ENCODE measurements at places on chromosomes 1 and 21. TPM values are rescaled to one million over a fixed set of nuclear protein-coding genes. Genes with fewer than 3 reads are reported as not detected.

DNA sequence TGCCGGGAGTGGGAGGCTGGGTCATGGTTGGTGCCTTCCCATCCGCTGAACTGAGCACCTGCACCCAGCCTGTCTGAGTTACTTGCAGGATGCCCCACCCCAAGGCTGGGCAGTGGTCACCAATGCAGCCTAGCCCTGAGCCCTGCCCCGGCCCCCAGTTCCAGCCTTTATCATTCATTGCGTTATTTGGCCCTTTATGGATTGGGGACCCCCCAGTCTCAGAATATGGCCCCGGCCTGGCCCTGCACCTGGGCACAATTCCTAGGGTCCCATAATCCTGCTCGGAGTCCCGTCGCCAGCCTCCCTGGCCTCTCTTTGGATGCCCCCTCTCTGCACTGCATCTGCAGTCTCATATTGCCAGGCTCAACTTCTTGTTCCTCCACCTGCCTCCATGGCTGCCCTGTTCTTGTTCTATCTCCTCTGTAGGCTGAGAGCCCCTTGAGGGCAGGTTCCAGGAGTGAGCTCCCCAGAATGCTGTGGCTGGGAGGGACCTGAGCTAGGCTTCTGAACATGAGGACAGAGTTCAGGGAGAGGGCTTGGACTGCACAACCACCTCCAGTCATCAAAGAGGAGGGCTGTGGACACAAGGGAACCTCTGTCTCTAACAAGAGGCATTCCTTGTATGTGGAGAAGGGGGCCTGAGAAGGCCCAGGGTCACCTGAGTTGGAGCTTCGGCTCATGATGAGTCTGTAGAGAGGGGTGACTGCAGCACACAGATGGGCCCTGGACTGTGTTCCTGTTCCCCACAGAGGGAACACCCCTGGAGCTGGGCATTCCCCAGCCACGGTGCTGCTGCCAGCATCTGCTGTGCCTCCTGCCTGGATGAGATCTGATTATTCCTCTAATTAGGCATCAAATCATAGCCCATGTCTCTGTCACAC is 1.1 kb upstream of the KNCN start:
- no peak overlapping the region for H3K27ac ChIP-seq
- DNase-seq: no peak
- no peaks in the 10 kb centered on the region for H3K4me1 ChIP-seq
- H3K27me3 ChIP-seq: no peaks in the 10 kb centered on the region
- H3K4me3 ChIP-seq: no peak overlapping the region

GRCh38 chr1:20380616-20381035 is 90.0 kb downstream of the VWA5B1 start:
- no peaks in the 10 kb centered on the region for H3K4me1 ChIP-seq
- no peak for DNase-seq
- no peaks in the 10 kb centered on the region for H3K27me3 ChIP-seq
- no peak overlapping the region for H3K4me3 ChIP-seq
- no peaks in the 10 kb centered on the region for H3K36me3 ChIP-seq
- H3K27ac ChIP-seq: no peak overlapping the region

DNA sequence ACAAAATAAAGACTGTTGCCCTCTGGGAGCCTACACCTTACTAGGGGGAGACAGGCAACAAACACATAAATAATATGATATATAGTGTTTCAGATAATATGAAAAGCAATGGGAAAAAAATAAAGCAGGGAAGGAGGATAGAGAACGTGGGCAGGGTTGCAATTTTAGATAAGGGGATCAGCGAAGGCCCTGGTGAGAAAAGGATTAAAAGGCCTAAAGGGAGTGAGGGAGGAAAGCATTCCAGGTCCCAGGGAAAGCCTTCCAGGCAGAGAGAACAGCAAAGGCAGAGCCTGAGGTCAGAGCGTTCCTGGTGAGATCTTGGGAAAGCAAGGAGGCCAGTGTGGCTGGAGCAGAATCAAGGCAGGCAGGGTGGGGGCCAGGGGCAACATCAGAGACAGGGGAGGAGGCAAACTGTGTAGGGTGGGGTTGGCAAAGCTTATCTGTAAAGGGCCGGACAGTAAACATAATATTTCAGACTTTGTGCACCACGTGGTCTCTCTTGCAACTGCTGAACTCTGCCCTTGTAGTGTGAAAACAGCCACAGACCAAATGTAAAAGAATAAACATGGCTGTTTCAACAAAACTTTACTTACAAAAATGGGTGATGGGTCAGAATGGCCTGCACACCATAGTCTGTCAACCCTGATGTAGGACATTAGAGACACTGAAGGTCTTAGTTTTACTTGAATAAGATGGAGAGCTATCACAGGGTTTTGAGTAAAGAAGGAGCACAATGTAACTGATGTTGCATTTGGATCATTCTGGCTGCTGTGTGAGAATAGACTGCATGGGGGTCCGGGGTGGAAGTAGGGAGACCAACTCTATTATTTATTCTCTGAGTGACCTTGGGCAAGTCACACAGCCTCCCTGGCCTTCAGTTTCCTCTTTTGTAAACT is 13.3 kb upstream of the CPT2 start:
- no peak for DNase-seq
- no peak overlapping the region for H3K4me3 ChIP-seq
- no peaks in the 10 kb centered on the region for H3K4me1 ChIP-seq
- no peak overlapping the region for H3K27ac ChIP-seq
- H3K27me3 ChIP-seq: no peaks in the 10 kb centered on the region

GRCh38 chr21:15379776-15380175 is 315.0 kb upstream of the NRIP1 start:
- H3K27me3 ChIP-seq: no peaks in the 10 kb centered on the region
- H3K36me3 ChIP-seq: no peaks in the 10 kb centered on the region
- no peaks in the 10 kb centered on the region for H3K4me1 ChIP-seq
- DNase-seq: no peak
- no peak overlapping the region for H3K27ac ChIP-seq

DNA sequence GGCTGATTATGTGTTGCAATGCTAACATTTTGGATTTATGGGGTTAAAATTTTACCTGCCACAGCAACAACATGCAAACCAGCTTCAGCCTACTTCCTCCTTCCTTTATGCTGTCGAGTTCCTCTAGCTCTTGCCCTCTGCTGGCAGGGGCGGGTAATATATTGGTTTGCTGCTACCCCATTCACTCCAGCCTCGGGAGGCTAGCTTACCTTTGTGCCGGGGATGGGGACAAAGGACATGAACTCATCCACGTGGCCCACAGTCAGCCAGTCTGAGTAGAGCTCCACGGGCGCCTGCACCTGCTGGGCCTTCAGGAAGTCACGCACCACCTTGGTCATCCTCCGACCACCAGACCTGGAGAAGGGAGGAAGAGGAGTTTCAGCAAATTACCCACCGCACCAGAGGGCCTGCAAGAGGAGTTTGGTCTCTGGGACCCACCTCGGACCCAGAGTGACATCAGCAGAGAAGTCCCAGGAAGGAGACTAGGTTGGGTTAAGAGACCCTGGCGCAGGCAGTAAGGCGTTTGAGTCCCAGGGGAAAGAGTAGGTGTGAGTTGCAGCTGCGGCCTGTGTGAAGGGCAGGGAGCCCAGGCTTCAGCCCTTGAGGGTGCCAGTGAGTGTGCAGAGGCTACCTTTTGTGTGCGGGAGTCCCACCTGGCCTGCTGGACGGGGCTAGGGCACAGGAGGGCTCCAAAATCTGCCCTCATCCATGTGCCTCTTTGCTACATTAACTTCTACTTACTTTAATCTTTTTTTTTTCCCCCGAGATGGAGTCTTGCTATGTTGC is 21.8 kb upstream of the SDHB start:
- no peak overlapping the region for H3K27ac ChIP-seq
- H3K36me3 ChIP-seq: no peaks in the 10 kb centered on the region
- no peak overlapping the region for H3K4me3 ChIP-seq
- no peak for DNase-seq

DNA sequence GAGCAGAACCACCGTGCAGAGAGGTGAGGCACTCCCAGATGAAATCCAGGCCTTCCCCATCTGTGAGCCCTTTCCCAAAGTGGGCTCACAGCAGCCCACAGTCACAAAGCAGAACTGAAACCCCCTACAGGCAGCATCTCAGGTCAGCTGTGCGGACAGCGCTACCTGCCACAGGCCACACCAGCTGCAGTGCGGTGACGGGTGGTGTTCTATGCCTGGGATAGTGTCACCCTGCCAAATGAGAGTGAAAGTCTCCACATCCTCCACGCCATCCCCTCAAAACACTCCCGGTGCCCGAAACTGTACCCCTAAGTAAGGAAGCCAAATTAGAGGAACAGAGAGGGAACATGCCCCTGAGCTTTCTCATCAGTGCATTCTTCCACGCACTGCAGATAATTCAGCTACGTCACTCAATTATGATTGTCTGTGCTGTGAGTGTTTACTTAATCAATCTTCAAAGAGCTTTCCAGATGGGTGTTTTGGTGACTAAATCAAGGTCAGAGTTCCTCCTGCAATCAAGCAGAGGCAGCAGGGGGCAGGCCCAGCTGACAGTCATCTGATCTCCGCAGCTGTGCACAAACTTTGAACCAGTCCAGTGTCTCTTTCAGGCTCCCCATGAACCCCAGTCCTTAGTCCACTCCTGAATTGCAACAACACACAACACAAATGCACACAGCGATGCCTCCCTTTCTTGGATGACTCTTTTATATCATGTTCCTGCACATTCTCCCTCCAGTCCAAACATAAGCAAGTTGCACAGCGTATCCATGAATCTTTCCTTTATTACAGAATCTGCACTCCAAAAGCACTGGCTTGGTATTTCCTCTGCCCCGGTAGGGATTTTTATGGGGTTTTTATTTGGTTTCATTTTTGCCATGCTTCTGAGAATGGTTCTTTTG is 150.0 kb downstream of the TOMM20 start:
- peaks cover 41% of the 10 kb centered on the region for H3K4me1 ChIP-seq
- DNase-seq: no peak
- H3K27ac ChIP-seq: peak overlapping the region; percentile 97
- no peaks in the 10 kb centered on the region for H3K27me3 ChIP-seq
- no peaks in the 10 kb centered on the region for H3K36me3 ChIP-seq
- peak overlapping the region; percentile 9 for H3K4me3 ChIP-seq

GRCh38 chr1:174743654-174744561 is 255.8 kb upstream of the CACYBP start:
- no peak overlapping the region for H3K4me3 ChIP-seq
- H3K4me1 ChIP-seq: no peaks in the 10 kb centered on the region
- no peaks in the 10 kb centered on the region for H3K27me3 ChIP-seq
- no peak for DNase-seq
- no peak overlapping the region for H3K27ac ChIP-seq

GRCh38 chr1:31183927-31184554 is 55.6 kb downstream of the NKAIN1 start:
- no peak overlapping the region for H3K27ac ChIP-seq
- H3K36me3 ChIP-seq: no peaks in the 10 kb centered on the region
- DNase-seq: no peak
- peaks cover 13% of the 10 kb centered on the region for H3K4me1 ChIP-seq
- no peak overlapping the region for H3K4me3 ChIP-seq
- peaks cover 4% of the 10 kb centered on the region for H3K27me3 ChIP-seq

GRCh38 chr1:95312181-95312580 is 78.2 kb downstream of the RWDD3 start:
- no peaks in the 10 kb centered on the region for H3K4me1 ChIP-seq
- H3K27me3 ChIP-seq: no peaks in the 10 kb centered on the region
- no peaks in the 10 kb centered on the region for H3K36me3 ChIP-seq
- DNase-seq: no peak
- no peak overlapping the region for H3K4me3 ChIP-seq

GRCh38 chr1:208171616-208172422 is 72.4 kb downstream of the PLXNA2 start:
- no peaks in the 10 kb centered on the region for H3K36me3 ChIP-seq
- no peaks in the 10 kb centered on the region for H3K27me3 ChIP-seq
- H3K4me3 ChIP-seq: no peak overlapping the region
- no peak for DNase-seq
- no peak overlapping the region for H3K27ac ChIP-seq

DNA sequence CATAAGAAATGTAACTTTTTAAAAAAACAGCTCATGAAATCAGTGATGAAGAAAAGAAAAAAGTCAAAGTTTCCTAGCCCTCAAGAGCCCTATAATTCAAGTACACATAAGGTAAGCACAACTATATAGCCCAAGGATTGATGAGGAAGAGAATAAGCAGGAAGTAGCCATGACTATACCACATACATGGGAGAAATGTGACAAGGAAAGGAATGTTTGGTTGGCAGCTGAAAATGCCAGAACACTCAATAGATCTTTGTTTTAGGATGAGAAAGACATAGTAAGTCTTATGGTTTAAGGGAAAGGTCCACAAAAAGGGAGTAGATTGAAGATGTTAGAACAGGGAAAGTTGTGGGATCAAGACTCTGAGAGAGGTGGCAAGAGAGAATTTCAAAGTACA is 5.7 kb downstream of the DOCK7 start:
- peak overlapping the region; percentile 75 for H3K27ac ChIP-seq
- H3K27me3 ChIP-seq: no peaks in the 10 kb centered on the region
- H3K4me3 ChIP-seq: no peak overlapping the region
- no peaks in the 10 kb centered on the region for H3K36me3 ChIP-seq

- H3K27ac ChIP-seq: no peak overlapping the region
- no peaks in the 10 kb centered on the region for H3K4me1 ChIP-seq
- H3K4me3 ChIP-seq: no peak overlapping the region
- H3K27me3 ChIP-seq: no peaks in the 10 kb centered on the region
- DNase-seq: no peak
Observed at GRCh38 chr1:85936470-85936869, 220.1 kb downstream of the COL24A1 start.

DNA sequence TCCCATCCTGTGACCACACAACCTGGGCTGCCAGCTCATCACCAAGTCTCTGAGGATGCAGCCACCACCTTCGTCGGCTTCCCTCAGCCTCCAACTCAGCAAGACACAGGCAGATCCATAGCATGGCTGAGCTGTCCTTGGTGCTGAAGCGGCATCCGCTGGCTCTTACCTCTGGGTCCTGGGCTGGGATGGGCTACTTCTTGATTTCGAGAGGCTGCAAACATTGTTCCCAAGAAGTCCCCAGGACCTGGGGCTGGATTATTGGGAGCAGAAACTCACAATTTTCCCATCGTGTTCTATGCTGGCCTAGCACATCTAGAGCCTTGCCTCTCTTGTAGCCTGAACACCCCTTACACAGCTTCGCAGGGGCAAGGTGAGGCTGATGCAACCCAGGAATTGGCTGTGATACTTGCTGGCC is 24.9 kb upstream of the C1QA start:
- H3K27ac ChIP-seq: no peak overlapping the region
- H3K27me3 ChIP-seq: no peaks in the 10 kb centered on the region
- H3K36me3 ChIP-seq: no peaks in the 10 kb centered on the region
- H3K4me1 ChIP-seq: no peaks in the 10 kb centered on the region
- H3K4me3 ChIP-seq: no peak overlapping the region

DNA sequence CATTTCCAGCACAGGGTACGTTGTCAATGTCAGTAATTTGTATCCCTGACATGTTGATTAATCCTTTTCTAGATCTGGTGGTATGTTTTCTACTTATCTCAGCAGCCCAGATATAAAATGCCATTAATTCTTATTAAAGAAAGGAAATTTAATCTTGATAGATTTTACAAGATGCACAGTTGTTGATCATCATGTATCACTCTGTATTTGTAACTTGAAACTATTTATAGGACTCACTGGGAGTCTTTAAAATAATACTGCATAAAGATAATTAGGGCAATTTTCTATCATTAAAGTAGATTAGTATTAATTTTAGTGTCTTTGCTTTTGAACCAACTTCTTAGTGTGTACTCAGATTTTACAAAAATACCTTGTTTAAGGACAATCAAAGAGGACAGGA is 84.9 kb downstream of the GREM2 start:
- H3K4me3 ChIP-seq: no peak overlapping the region
- no peaks in the 10 kb centered on the region for H3K36me3 ChIP-seq
- H3K27me3 ChIP-seq: no peaks in the 10 kb centered on the region
- no peak for DNase-seq
- no peak overlapping the region for H3K27ac ChIP-seq

Gene CD1B
- not detected for total RNA-seq

Gene USH2A
- total RNA-seq: not detected

Gene HES4
- total RNA-seq: 36.4 TPM

Gene FCGR3A
- total RNA-seq: 12.9 TPM
